ENCODE measurements at places on chromosomes 12 and 14.

DNA sequence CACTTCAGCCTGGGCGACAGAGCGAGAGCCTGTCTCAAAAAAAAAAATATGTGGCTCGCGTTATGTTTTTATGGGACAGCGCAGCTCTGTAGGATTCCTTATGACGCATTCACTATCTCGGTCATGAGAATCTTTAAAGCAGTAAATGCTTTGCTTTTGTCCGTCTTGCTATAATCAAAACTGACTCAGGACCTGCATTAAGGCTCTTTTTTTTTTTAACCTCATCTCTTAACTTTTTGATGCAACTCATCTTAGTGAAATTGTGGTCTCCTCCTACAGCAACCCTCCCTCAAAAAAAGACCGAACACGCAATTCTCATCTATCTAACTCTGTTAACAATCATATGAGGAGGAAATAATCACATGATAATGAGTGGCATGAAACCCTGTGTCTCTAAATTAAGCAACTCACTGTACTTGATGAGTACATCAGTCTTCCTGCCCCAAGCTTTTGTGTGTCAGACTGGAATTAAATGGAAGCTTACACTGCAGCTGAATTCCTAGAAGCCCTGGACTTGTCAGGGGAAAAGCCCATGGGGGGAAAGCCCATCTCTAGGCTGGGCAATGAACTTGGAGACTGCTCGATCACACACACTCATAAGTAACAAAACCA is 4.3 kb downstream of the P2RX4 start:
- DNase-seq, result no peak

DNA sequence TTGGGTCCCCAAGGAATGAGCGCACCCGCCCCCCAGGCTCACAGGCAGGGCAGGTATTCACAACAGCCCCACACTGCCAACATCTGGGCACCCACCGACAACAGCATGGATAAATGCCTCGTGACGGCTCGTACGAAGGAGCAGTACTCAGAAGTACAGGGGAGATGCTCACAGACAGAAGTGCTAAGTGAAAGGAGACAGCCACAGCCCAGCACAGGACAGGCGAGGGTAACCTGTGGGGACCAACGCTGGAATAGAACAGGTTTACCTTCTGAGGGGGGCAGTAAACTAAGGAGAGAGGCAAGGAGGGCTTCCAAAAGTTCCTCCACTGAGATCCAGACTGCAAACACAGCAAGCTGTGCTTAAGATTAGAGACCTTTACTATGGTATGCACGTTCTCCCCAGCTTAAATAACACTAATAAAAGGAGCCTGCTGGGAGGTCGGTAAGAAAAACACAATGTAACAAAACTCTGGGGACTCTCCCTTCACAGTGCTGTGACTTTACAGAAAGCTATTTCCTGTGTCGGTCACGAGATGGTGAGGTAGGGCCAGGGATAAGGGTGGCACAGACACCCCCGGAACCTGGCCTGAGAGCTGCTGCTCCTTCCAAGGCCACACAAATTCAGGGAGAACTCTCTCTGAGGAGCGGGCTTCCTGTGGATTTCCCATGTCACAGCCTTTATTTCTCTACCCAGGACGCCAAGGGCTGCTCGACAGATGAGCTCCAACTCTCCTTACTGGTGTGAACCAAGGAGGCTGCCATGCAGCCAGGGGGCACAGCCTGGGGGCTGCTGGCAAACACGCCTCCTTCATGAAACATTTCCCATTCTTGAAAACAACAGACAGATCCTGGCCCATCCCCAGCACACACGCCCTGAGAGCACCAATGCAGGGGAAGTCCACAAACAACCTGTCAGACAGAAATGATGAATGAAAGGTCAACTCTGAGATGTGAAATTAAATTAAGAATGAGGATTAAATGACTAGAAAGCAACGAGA is 26.3 kb downstream of the SLC15A4 start:
- no peak for DNase-seq

DNA sequence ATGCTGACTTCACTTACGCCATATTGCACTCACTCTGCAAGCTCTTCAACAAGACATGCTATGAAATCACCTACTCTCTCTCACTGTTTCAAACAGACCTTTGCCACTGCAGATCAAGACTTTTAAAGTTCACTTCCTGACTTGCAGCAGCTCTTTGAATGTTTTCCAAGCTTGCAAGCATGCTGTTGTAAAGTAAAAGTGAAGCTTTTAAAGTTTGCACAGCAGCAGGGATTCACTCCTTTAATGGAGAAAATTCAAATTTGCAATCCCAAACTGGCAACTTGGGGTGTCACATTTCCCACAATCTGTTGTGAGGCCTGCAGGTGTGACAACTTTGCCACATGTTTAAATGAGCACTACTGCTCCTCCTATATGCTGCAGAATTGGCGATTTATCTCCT is 270.9 kb downstream of the ALX1 start:
- DNase-seq, result no peak

GRCh38 chr14:78997811-78998210 is 827.6 kb downstream of the NRXN3 start:
- DNase-seq, result no peak

DNA sequence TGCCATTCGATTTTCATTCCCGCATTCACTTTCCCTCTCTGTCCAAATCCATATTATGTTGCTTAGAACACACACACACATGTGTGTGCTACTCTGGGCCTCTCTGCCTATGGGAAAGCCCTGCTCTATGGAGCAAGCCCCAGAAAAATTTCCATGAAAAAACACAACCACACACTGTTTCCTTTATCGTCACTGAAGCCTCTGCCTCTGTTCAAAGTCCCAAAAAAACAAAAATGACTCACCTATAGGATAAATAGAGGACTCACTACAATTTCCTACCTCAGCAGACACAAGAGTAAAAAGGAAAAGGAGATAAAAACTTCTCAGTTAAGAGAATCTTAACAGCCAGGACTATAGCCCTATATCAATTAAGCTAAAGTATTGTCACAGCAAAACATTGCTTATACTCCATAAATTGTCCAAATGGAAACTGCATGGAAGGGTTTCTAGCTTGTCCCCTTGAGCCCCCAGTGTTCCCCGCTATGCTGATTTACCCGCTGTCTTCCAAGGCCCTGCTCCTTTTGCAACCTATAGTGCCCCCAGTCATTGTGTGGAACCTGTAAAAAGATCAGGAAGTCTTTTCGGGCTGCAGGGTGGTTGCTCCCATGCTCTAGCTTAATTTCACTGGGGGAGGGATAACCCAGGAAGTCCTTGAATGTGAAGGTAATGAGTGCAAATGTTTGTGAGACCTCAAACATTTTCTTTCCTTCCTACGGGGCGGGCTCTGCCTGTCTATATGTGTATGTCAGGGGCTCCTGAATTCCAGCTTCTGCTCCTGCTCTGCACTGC is 11.1 kb upstream of the PIP4K2C start:
- DNase-seq, result no peak

DNA sequence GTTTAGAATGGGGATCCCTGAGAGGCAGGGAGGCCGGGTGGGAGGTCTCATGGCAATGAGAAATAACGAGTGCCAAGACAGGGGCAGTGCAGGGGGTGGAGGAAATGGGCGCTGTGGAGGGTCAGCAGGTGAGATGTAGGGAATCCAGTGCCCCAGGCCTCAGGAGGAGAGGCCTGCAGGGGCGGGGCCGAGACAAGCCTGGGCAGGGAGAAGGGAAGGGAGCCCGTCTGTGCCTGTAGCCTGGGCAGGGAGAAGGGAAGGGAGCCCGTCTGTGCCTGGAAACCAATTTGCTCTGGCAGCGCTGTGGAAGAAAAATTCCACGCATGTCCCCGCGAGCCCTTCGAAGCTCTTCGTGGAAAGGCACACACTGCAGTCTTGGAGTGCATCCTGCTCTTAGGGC is 10.6 kb upstream of the NCOR2 start:
- DNase-seq, result no peak

- no peak for DNase-seq
Observed at GRCh38 chr14:74348241-74348734, at the start of gene VRTN. VRTN (plus strand) TSS chr14:74348471; CDS start chr14:74356784, 8,313 bp downstream.

- no peak for DNase-seq
Observed at GRCh38 chr12:7498809-7499208, 4.8 kb downstream of the CD163 start.

GRCh38 chr12:3084742-3085141 is 7.6 kb downstream of the TSPAN9 start:
- DNase-seq, result no peak

DNA sequence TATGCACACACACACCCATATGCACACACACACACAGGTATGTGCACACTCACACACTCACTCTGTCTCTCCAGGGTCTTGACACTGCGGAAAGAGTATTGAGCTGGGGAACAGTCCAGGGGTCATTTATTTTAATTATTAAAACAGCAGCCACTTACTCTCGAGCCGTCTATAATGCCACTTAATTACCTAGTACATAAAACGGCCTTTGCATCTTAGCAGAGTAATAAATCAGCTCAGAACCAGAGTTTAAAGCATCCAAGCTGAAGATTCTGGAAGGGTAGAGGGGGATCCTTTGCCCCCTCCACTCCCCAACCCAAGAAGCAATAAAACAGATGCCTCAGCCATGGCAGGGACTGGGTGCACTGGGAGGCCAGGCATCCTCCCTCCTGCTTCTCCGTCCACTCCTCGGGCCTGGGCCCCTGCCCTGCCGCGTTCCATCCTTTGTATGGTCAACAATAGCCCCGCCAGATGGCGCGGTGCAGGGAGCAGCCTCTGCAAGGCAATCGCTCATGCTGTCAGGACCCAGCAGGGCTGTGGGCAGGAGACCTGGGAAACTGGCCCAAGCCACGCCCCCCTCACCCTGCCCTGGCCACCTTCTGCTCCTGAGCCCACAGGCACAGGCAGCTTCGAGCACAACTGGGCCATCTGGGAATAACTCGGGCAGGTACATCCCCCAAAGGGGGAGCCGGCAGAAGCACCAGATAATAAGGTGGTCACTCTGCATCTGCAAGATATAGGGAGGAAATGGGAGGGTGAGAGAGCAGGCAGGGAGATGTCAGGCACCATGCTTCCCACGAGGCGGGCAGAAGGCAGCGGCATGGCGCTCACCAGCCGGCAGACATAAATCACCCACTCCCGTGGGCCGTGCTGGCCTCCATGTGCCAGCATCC is 40.9 kb downstream of the CCDC85C start:
- DNase-seq, result peak; percentile 45

DNA sequence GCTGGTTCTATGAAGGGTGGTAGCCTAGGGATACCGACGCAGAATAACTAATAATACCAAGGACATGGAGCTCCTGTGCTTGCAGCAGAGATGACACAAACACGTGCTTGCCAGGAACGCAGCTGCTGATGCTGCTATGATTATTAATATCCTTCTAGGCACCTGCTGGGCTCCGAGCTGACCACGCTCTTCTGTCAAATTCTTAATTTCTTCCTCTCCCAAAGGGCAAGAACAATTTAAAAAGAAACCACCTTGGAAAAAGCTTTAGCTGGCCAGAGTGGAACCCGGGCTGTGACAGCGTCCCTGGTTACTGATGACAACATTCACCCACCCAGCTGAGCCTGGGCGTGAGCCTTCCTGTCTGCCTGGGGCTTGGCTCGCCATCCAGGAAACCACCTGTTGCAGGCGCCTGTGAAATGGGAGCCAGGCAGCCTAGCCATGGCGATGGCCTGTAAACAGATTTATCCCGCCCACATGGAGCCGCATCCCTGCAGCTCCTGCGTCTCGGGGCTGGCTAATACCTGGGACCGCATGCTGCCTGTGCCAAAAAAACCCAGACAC is 28.8 kb downstream of the CLMN start:
- DNase-seq, result peak; percentile 77

GRCh38 chr12:131103669-131104462 is 150.2 kb downstream of the ADGRD1 start:
- no peak for DNase-seq

DNA sequence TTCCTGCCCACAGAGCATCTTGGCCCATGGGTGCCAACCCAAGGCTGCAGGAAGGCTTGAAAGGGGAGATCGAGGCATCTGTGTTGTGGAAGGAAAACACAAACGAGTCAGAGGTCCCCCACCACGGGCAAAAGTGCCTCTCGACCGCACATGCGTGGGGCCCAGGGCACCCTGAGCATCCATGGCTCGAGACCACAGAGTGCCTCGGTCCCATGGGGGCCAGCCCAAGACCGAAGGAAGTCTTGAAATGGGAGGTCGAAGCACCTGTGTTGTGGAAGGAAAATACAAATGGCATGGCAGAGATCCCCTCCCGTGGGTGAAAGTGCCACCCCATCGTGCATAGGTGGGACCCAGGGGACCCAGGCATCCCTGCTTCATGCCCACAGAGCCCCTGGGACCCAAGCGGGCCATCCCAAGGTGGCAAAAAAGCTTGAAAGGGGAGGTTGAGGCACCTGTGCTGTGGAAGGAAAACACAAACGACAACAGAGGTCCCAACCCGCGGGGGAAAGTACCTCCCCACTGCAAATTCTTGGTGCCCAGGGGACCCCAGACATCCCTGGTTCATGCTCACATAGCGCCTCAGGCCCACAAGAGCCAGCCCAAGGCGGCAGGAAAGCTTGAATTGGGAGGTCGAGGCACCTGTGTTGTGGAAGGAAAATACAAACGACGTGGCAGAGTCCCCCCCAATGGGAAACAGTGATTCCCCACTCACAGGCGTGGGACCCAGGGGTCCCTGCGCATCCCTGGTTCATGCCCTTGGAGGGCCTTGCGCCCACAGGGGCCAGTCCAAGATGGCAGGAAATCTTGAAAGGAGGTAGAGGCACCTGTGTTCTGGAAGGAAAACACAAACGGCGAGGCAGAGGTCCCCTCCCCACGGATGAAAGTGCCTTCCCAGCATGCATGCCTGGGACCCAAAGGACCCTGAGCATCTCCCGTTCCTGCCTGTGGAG is 373.0 kb downstream of the ALG10 start:
- DNase-seq, result no peak

GRCh38 chr14:73829526-73830431 is 21.9 kb upstream of the PTGR2 start:
- no peak for DNase-seq

- DNase-seq, result no peak
Observed at GRCh38 chr12:5561057-5561456, 129.1 kb downstream of the NTF3 start.

DNA sequence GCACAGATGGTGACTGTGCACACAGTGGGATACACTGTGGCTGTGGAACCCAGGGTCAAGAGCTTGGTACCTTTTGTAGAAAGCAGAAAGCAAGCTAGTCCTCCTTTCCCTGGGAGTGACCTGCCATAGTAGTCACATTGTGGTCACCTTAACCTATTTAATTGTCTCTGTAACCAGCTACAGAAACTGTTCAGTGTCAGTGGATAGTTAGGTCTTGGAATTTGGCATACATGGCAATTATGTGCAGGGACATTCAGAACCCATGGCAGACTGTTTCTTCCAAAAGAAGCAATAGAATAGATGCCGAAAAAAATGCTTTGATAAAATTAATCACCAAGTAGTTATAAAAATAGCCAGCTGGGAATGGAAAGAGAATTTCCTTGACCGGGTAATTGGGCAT is 30.4 kb downstream of the PPHLN1 start:
- no peak for DNase-seq
